Hair follicular keratinocyte (primary cell): ENCODE measurements at places on chromosomes 4 and X. TPM values are rescaled to one million over a fixed set of nuclear protein-coding genes. Genes with fewer than 3 reads are reported as not detected.

CPZ gene
- not detected in 2 replicates for total RNA-seq

CXorf38 gene
- 17.4 and 26.2 TPM in 2 replicates for total RNA-seq

RHOXF2B gene
- total RNA-seq = not detected in 2 replicates

EPHA5 gene
- total RNA-seq = not detected in 2 replicates

DOK7 gene
- total RNA-seq = 1.9 and 7.5 TPM in 2 replicates

CFP gene
- not detected in 2 replicates for total RNA-seq

SATL1 gene
- under 0.01 TPM in 1 of 2 replicates, not detected in the other for total RNA-seq

AR gene
- total RNA-seq = 0.23 TPM in 1 of 2 replicates, not detected in the other
